ENCODE measurements at places on chromosomes 1 and 21.

DNA sequence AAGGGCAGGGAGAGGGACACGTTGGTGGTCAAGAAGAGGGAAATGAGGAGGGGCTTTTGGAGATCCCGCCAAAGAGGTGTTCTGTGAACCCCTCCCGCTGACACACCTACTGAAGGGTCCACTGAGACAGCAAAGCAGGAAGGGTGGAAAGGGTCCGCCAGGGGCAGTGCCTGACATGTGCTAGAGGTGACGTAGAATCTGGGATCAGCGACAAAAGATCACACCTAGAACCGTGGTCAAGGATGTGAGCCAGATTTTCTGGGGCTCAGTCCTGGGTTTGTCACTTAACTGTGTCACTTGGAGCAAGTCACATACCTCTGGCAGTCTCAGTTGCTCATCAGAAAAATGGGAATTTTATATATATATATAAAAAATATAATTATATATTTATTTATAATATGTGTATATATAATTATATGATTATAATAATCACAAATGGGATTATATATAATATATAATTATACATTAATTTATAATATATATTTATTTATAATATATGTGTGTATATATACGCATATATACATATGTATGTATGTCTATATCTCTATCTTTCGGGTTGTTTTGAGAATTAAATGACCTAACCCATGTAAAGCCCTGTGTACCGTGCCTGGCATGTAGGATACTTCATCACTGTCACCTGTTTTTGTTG is 35.0 kb upstream of the ATP5PO start:
- DNase-seq = no peak

DNA sequence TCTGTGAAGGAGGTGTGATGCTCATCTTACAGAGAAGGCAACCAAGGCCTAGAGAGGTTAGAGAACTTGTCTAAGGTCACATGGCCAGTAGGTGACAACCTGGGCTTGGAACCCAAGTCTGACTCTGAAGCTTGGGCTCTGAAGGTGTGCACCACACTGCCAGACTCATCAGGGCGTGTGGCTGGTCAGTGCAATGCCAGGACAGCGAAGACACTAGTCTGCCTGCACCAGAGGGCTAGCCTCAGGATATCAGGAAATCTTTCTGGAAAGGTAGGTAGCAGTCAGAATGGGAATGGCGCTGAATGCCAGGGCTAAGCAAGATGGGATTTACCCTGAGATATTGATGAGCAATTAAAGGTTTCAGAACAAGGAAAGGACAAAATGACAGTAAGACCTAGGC is 34.9 kb downstream of the ELK4 start:
- no peak for DNase-seq

DNA sequence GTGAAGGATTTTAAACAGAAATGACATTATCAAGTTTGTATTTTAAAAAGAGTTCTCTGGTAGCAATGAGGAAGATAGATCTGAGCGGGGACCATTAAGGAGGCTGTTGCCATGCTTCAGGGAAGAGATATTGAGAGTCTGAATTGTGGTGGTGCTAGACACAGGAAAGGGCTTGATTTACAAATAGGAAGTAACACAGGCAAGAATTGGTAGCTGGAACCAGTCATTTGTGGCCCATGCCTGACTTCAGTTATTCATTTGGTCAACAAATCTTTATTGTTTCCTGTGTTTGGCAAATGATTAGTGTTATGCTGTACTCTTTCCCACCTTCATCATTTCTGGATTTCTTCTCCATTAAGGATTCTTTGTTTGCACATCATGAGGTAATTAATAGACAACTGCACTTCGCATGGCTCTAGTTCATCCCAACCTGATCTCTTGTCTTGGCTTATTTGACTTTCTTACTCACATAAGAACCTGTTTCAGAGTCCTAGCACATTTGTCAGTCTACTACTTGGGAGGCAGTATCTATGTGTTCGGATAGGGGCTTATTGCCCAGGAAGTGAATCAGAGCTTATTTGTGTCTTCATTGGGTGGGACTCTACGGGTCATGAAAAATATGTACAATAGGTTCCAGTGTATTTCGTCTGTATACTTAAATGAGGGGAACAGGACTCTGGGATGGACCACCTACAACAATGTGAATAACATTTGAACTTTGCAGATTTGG is 32.3 kb downstream of the EEIG2 start:
- DNase-seq = peak; percentile 28

DNA sequence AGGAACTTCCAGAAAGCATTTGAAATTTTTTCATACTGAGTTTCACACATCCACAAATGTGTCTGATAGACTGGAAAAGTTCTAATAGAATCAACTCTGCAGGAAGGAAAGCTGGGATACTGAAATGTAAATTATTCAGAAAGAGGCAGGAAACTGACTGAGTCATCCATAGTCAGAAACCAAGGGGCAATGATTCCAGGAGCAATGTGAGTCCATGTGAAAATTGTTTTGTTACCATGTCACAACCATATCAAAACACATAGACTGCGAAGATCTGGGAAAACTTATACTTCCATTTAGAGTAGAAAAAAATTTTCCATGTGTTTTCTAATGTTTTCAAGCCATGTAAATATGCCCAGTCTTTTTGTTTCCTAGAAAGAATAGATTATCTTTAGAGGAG is 142.3 kb upstream of the TMPRSS15 start:
- no peak for DNase-seq

DNA sequence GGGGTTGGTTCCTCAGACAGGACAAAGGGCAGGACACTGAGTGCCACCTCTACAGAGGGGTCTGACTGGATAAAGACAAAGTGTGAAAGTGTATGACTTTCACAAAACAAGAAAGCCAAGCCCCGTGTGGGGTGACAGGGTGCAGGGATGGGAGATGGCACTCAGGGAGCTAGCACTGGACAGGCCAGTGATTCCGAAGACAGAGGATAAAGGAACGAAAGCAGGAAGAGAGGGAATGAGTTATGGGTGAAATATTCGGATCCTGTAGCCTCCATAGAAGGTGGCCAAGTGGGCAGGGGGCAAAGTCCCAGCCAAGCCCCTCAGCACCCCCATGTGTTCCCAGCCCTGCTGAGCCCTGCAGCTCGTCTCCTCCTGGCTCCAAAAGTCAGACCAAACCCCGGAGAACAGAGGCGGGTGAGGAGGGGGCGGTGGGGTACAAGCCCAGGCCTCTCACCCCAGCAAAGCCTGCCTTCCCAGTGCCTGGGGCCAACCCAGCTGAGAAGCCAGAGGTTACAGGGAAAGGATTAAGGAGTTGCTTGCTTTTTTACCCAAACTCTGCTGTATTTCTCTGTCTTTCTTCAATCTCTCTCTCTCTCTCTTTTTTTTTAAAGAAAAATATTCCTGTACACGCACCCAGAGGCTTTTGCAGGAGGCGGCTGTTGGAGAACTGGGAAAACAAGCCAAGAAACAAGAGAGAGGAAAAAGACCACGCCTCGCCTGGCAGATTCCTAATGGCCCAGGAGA is 14.0 kb upstream of the WASF2 start:
- peak; percentile 97 for DNase-seq

DNA sequence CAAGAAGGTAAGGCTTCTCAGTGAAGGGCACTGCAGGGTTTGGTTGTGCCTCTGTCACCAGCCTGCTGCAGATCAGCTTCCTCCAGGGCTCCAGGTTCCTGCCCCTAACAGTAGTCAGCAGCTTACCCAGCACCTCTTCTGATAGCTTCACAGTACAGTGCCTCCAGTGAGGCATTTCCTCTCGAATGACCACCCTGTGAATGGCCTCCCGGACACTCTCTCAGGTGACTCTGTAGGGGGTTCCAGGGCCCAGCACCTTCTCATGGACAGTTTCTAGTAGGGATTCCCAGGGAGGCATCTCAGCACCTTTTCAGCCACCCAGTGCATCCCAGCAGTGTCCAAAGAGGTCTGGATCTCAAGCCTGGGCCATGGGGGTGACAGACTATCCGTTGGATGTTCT is 28.4 kb downstream of the USP48 start:
- DNase-seq = no peak

DNA sequence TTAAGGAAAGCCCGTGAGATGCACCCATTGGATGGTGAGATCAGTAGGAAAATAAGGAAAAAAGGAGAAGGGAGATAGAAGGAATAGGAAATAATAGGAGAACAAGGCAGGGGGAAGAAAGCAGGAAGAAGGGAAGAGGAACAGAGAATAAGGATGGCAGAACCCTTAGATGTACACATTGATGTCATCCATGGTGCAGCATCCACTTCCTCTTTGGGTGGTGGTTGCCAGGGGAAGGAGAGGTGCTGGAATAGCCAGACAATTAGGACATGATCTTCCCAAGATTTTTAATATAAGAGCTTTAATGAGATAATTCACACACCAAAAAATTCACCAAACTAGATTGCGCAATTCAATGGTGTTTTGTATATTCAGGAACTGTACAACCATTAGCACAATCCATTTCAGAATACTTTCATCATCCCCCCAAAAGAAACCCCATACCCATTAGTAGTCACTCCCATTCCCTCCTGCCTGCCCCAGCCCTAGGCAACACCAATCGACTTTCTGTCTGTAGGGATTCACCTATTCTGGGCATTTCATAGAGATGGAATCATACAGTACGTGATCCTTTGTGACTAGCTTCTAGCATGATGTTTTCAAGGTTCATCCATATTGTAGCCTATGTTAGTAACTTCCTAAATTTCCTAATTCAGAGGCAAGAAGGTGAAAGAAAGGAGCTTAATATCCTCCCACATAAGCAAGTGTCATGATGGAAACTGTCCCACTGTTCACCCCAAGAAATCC is 121.4 kb downstream of the PLXNA2 start:
- no peak for DNase-seq

DNA sequence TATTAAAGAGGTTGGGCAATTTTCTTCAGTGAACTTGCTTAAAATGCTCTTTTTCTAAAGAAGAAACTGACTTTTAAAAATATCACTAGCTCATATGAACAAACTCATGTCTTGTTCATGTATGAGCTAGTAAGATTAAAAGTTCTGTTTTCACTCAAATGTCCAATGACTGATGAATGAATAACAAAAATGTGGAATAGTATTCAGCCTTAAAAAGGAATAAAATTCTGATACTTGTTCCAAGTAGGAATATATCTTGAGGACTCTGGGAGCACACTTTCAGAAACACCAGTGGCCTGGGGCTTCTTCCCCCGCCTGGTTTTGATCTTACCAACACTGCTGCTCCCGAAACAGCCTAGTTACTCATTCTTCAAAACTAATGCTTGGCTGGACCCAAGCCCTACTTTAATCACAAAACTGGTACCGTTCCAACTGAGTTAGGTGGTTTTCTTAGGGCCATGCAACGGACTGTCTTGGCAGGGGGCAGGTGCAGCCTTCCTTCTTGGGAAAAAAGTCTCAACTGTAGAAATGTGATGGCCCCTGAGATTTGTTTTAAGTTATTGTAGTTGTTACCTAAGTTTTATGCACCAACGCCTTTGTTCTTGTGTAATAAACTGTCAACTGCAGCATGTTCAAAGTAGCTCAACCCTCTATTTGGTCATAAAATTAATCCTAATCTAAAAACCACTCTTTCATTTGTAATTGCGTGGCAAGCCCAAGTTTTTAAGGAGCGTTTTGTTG is 116.0 kb downstream of the ETS2 start:
- no peak for DNase-seq

DNA sequence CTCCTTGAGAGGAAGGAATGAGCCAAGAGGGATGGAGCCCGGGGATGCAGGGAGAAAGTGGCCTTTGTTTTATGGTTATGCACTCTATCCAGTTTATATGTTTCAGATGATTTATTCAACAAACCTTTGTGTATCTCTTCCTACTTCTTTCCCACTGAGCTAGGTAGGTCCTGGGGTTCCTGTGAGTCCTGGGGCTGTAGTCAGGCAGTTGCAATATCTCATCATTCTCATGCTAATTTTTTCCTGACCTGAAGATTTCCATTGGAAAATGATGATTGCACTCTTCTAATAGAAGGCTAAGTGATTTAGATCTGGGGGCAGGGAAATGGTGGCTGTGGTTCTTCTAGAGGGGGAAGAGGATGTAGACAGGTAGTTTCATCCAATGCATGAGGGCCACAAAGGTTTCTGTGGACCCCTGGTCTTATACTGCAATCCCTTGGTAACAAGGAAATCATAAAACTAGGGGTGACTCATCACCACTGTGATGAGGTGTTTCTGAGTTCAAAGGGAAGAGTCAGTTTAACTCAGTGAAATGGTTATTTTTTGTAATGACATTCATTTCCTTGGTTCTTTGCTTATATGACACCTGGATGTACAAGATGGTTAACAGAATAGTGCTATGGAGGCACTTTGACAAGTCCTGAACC is 20.2 kb downstream of the B3GALT5 start:
- no peak for DNase-seq

DNA sequence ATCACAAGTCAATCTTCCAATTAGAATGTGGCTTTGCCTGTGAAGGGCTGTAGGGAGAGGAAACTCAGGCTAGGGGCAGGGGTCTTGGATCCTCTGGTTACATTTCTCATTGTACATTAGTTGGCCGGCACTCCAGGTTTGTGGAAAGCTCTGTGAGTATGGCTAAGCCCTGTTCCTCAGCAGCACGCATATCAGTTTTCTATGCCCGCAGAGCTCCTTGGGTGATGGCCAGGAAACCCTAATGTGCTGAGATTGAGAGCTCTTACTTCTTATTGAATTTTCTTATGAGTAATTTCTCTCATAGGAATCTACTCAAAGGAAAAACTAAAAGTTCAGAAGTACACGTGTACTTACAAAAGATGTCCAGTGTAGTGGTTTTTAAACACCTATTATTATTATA is 30.7 kb upstream of the STMN1 start:
- DNase-seq = peak; percentile 61

DNA sequence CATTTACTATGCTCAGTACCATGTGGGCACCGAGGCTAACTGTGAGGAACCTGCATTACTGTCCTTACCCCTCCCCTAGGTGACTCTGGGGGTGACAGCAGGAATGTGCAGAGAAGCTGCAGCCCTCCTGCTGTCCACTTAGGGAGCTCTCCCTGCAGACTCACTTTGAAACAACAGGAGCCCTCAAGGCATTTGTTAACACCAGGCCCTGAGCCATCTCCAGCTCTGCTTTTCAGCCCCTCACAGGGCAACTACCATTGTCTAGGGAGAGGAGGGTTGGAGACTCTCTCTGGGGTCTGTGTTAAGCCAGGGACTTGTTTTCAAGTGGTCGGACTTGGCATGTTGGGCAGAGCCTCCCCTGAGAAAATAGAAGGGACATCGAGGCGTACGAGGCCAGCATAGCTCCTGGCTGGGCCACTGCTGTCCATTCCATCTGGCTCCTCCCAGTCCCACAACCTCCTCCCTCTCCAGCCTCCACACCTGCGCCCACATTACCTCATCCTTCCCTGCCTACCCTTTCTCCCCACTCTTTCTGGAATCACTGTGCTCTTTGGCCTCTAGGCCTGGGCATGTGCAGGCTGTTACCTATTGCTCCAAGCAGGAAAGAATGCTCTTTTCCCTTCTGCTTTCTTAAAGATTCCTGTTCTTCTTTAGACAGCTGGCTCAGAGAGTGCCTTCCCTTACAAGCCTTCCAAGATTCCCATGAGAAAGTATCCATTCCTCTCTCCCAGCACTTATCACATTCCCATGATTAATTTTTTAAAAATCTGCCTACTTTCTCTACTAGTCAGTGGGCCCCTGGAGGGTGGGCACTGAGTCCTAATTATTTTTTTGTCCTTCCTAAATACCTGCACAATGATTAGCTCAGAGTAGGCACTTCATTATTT is 102.7 kb upstream of the GCLM start:
- no peak for DNase-seq

- DNase-seq = peak; percentile 45
Observed at GRCh38 chr1:230067871-230068620, 1.0 kb downstream of the GALNT2 start.

GRCh38 chr1:1938613-1939295 is 19.7 kb upstream of the TMEM52 start:
- DNase-seq = no peak

GRCh38 chr1:12272770-12273169 is 42.9 kb downstream of the VPS13D start:
- no peak for DNase-seq

Measured in umbilical cord (tissue), 2 donors.